Activated naive CD8-positive, alpha-beta T cell treated with anti-CD3 and anti-CD28 coated beads, Interleukin-2, amount 10 ng/mL, durations not matched to agents 7 days and 5 days (primary cell): ENCODE measurements at places on chromosomes 3 and 15. TPM values are rescaled to one million over a fixed set of nuclear protein-coding genes. Genes with fewer than 3 reads are reported as not detected.

TIMP4 gene
- total RNA-seq: not detected

XCR1 gene
- total RNA-seq: not detected

- DNase-seq: no peak
- peaks cover 41% of the 10 kb centered on the region for H3K36me3 ChIP-seq
- H3K27ac ChIP-seq: no peak overlapping the region
- H3K27me3 ChIP-seq: no peaks in the 10 kb centered on the region
- no peak overlapping the region for H3K4me3 ChIP-seq
- no peaks in the 10 kb centered on the region for H3K4me1 ChIP-seq
Measured at GRCh38 chr3:67521053-67521646, 133.3 kb downstream of the SUCLG2 start.

ERC2 gene
- total RNA-seq: not detected
